ENCODE measurements at places on chromosomes 2 and 18. TPM values are rescaled to one million over a fixed set of nuclear protein-coding genes. Genes with fewer than 3 reads are reported as not detected.

BOLL gene
- not detected for total RNA-seq

FEZ2 gene
- 47.1 TPM for total RNA-seq

FASTKD1 gene
- total RNA-seq: 31.2 TPM

NPAS2 gene
- 11.4 TPM for total RNA-seq

REG3G gene
- total RNA-seq: not detected

KHK gene
- total RNA-seq: 4.9 TPM

LOXHD1 gene
- 2.7 TPM for total RNA-seq

DNA sequence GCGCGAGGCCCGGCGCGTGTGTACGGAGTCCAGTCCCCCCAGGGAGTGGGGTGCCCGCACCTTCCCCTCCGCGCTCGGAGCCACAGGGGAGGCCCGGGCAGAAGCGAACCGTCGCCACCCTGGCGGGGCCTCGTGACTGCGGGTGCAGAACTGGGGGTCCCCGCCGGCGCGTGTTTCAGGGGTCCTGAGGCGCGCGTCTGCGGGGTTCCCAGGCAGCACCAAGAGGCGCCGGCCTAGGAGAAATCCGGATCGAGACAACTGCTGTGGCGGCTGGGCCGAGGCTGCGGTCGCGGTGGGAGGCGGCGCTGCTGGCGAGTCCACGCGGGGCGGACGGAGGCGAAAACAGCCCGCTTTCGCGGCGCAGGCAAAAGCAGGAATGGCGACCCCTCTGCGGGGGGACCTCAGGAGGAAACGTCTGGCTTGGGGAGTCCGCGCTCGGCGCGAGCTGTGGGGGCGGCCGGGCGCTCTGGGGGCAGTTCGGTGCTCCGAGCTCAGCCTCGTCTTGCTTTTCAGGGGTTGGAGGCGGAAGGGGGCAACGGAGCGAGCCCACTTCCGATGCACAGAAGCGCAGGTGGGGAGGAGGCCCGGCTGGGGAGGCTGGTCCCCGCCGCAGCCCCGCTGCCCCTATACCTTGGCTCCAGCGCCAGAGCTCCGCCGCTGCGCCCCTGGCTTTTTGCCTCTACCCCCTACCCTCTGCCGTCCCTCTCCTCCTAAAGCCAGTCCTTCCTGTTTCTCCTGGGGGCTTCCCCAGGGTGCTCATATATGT, 81.5 kb upstream of the LDLRAD4 start:
- no peaks in the 10 kb centered on the region for H3K36me3 ChIP-seq
- peak; percentile 79 for DNase-seq
- H3K27me3 ChIP-seq: peaks cover 3% of the 10 kb centered on the region

DNA sequence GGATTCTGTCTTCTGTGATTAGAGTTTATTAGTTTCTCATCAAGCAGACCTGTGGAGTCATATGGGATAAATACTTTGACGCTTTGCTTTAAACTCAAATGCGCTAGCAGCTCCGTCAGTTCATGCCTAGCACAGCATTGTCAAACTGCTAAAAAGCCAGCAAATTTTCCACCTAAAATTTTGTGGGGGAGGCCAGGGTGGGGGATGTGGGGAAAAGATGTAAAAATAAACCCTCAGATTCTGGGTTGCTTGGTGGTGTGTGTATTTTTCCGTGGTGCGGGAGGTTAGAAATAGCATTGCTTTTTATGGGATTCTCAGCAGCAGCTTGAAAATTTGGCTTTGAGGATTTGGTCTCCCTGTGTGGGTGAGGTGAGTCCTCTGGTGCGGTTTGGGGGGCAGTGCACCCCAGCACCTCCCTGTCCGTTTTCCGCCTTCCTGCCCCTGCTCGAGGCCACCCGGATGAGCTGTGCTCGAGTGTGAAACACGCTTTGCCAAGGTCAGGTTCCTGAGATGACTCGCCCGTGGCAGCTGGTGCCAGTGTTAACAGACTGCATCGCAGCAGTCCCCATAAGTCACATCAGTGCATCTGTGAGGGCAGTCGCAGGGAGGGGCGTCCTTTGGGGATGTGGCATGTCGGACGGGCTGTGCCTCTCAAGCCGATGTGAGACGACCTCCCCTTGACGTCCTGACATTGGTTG, 65.9 kb downstream of the LDLRAD4 start:
- H3K27me3 ChIP-seq: no peaks in the 10 kb centered on the region
- no peaks in the 10 kb centered on the region for H3K4me1 ChIP-seq
- DNase-seq: peak; percentile 40
- no peaks in the 10 kb centered on the region for H3K36me3 ChIP-seq
- no peak overlapping the region for H3K4me3 ChIP-seq

DNA sequence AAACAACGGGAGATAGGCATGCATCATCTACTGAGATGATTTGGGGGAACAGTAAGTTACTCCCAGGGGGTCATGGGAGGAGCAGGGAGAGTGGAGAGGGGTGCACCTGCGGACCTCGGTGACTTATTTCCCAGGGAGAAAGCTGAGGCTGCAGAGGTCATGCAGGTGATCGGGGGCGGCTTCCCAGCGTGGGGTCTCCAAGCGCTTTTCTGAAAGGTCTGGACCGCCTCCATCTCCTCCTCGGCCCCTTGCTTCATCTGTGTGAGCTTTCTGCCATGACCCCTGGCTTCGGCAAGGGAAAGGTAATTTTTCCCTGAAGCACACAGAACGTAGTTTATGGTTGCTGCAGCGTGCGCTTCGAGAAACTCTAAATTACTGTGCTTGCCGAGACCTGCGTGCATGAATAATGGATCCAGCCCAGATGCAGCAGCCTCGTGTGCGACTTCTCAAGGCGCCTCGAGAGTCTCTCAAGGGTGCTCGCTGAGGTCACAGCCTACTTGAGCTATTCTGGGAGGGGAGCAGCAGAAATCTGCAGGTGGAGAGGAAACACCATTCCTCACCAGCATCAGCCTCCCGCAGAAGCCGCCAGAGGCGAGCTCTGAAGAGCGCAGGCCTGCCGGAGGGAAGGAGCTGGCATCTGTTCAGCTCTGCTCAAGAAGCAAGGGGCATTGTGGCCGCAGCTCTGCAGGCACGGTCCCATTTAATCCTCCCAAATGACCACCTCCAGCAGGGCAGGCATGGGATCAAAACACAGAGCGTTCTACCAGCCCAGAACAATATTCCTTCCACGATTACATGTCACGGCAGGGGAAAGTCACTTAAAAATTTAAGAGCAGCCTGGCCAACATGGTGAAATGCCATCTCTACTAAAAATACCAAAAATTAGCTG, 308.4 kb upstream of the MYT1L start:
- no peak overlapping the region for H3K27ac ChIP-seq
- H3K4me1 ChIP-seq: no peaks in the 10 kb centered on the region
- H3K27me3 ChIP-seq: no peaks in the 10 kb centered on the region

- no peak overlapping the region for H3K27ac ChIP-seq
- no peaks in the 10 kb centered on the region for H3K27me3 ChIP-seq
- no peaks in the 10 kb centered on the region for H3K4me1 ChIP-seq
- no peak for DNase-seq
- no peak overlapping the region for H3K4me3 ChIP-seq
- no peaks in the 10 kb centered on the region for H3K36me3 ChIP-seq
Measured at GRCh38 chr2:178962805-178963433, 87.0 kb downstream of the CCDC141 start.

DNA sequence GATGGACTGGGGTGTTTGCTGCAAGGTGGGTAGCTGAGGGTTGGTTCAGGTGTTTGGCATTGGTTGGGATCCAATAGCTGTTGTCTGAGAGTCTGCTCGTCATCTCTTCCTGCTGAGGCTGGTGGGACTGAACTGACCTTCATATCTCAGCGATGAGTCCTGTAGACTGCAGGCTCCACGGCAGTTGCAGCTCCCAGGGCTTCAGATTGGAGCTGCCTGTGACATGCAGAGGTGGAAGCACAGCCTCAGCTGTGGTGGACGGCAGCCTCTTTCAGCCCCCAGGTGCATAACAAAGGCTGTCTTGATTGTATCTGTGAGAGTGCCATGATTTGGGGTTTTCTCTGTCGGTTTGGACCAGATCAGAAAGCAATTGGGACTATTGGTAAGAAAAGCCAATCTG, 3.9 kb upstream of the IL1R2 start:
- no peaks in the 10 kb centered on the region for H3K36me3 ChIP-seq
- DNase-seq: no peak
- no peaks in the 10 kb centered on the region for H3K4me1 ChIP-seq

DNA sequence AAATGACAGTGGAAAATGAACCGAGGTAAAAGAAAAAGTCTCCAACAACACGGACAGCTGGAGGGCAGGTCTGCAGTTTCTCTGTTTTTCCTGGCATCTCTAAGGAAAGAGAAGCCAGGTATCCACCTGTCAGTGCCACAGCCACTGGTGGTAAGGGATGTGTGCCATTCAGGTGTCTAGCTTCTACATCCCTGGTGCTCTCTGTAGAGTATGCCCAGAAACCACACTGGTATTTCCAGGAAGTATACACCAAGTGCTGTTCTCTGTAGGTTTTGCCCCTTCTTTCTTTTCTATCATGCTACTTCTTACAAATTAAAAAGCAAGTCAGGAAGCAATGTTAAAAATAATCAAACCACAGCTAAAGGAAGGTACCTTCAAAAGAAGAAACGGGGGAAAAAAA, 7.6 kb upstream of the AGFG1 start:
- H3K4me3 ChIP-seq: no peak overlapping the region
- H3K27me3 ChIP-seq: no peaks in the 10 kb centered on the region
- DNase-seq: no peak
- no peak overlapping the region for H3K27ac ChIP-seq

- H3K4me3 ChIP-seq: no peak overlapping the region
- no peaks in the 10 kb centered on the region for H3K27me3 ChIP-seq
- H3K27ac ChIP-seq: no peak overlapping the region
- DNase-seq: no peak
- H3K4me1 ChIP-seq: peaks cover 14% of the 10 kb centered on the region
- H3K36me3 ChIP-seq: no peaks in the 10 kb centered on the region
Measured at GRCh38 chr2:174829550-174829949, 65.3 kb upstream of the CHRNA1 start.

DNA sequence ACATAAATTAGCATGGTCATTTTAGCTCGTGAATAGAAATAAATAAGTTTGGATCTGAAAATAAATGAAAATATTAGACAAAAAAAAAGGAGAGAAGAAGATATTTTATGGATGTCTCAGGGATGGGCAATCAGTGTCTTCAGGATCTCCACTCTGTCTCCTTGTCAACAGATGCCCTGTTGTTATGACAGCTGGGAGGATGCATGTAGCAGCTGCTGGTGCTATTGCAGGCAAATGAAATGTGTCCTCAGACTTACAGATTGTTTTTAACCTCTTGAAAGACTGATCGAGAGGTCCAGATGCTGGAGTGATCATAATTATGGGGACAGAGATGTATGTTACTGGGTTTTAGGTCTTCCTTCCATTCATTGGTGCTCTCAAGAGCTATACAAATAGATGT, 24.7 kb upstream of the ARL4C start:
- no peaks in the 10 kb centered on the region for H3K36me3 ChIP-seq
- H3K27me3 ChIP-seq: no peaks in the 10 kb centered on the region
- no peak for DNase-seq
- no peak overlapping the region for H3K27ac ChIP-seq

GRCh38 chr18:3529077-3529476, 79.1 kb downstream of the TGIF1 start:
- H3K36me3 ChIP-seq: no peaks in the 10 kb centered on the region
- DNase-seq: no peak
- H3K4me3 ChIP-seq: no peak overlapping the region
- H3K4me1 ChIP-seq: no peaks in the 10 kb centered on the region
- no peaks in the 10 kb centered on the region for H3K27me3 ChIP-seq
- H3K27ac ChIP-seq: no peak overlapping the region

- no peaks in the 10 kb centered on the region for H3K36me3 ChIP-seq
- peaks cover 2% of the 10 kb centered on the region for H3K4me1 ChIP-seq
- no peak overlapping the region for H3K4me3 ChIP-seq
- no peaks in the 10 kb centered on the region for H3K27me3 ChIP-seq
- no peak overlapping the region for H3K27ac ChIP-seq
- no peak for DNase-seq
Measured at GRCh38 chr18:7812431-7813063, 245.4 kb downstream of the PTPRM start.

DNA sequence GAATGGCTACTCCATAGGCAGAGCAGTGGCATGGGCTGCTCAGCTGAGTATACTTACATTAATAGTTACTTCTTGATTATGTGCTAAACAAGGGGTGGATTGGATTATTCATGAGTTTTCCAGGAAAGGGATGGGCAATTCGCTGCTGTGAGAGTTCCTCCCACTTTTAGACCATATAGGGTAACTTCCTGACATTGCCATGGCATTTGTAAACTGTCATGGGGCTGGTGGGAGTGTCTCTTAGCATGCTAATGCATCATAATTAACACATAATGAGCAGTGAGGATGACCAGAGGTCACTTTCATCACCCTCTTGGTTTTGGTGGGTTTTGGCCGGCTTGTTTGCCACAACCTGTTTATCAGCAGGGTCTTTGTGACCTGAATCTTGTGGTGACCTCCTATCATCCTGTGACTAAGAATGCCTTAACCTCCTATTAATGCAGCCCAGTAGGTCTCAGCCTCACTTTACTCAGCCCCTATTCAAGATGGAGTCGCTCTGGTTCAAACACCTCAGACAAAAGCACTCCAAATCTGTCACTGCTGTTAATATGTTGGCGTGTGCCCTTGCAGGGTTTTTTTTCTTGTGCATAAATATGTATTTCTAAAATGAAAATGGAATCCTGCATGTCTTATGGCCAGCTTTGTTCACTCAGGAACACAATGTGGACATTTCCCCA, 56.0 kb downstream of the CYBRD1 start:
- no peak overlapping the region for H3K4me3 ChIP-seq
- H3K4me1 ChIP-seq: no peaks in the 10 kb centered on the region
- no peak overlapping the region for H3K27ac ChIP-seq
- no peak for DNase-seq

DNA sequence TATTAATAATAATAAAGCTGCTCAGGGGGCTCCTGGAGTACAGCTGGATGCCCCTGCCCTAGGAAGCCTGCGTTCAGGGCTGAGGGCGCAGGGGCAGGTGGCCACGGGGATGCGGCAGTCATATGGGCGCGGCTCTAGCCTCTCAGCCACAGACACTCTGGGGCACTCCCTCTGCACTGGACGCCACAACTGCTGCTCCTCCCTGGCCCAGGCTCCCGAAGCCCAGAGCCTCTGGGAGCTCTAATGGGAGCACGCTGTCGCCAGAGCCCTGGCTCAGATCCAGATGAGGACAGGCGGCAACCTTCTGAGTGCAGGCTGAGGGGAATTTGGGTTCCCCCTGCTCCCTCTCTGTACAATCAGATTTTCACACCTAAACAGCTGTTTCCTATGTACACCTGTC, 93.6 kb downstream of the MTCL1 start:
- H3K36me3 ChIP-seq: no peaks in the 10 kb centered on the region
- H3K4me3 ChIP-seq: no peak overlapping the region

GRCh38 chr2:219748671-219749570, 121.5 kb downstream of the SLC4A3 start:
- no peak overlapping the region for H3K4me3 ChIP-seq
- no peaks in the 10 kb centered on the region for H3K27me3 ChIP-seq
- H3K27ac ChIP-seq: no peak overlapping the region
- H3K4me1 ChIP-seq: no peaks in the 10 kb centered on the region
